ENCODE measurements at places on chromosomes 2 and 18. TPM values are rescaled to one million over a fixed set of nuclear protein-coding genes. Genes with fewer than 3 reads are reported as not detected.

The IGFBP5 gene
- 191 TPM for total RNA-seq

The GREB1L gene
- 16.2 TPM for total RNA-seq

The IL37 gene
- total RNA-seq = not detected

The HTR2B gene
- total RNA-seq = 2.9 TPM

The CHST9 gene
- total RNA-seq = not detected

The CD226 gene
- 2.4 TPM for total RNA-seq

The CENPA gene
- total RNA-seq = not detected

The TWIST2 gene
- 0.83 TPM for total RNA-seq

The FER1L5 gene
- 0.08 TPM for total RNA-seq

The YES1 gene
- 26.2 TPM for total RNA-seq

DNA sequence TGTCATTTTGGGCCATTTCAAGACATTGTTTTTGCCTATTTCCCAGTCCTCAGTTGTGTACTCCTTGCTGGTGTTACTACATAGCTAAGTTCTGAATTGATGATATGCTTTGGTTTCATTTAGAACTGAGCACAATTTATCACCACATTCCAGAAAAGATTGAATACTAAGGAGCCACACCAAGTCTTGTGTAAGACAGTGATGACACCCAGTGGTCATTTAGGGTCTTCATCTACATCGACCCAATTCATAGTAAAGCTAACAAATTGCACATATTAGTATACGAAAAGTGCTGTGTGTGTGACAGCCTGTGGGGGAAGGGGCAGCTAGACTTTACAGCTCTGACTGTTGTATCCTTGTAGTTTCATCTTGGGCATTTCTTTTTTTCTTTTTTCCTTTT, 10.9 kb upstream of the DLX2 start:
- DNase-seq = no peak

DNA sequence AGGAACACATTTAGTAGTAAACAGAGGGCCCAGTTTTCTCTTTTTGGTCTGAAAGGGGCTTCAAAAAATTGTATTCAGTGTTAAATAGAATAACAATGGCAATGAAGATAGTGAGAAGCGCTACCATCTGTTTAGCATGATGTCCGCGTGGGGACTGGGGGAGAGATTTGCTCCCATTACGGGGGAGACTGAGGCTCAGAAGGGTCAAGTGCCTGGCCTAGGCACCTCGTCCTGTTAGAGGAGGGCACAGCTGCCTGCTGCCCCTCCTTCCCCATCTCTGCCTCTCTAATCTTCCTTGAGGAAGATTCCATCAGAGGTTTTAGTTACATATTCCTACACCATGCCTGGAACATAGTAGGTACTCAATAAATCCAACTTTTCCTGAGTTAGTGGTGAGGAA, 10.1 kb upstream of the TMEM185B start:
- no peak for DNase-seq

GRCh38 chr2:237298151-237299118, 115.5 kb downstream of the COL6A3 start:
- no peak for DNase-seq

GRCh38 chr18:46793565-46793964, 36.7 kb upstream of the ST8SIA5 start:
- no peak for DNase-seq

DNA sequence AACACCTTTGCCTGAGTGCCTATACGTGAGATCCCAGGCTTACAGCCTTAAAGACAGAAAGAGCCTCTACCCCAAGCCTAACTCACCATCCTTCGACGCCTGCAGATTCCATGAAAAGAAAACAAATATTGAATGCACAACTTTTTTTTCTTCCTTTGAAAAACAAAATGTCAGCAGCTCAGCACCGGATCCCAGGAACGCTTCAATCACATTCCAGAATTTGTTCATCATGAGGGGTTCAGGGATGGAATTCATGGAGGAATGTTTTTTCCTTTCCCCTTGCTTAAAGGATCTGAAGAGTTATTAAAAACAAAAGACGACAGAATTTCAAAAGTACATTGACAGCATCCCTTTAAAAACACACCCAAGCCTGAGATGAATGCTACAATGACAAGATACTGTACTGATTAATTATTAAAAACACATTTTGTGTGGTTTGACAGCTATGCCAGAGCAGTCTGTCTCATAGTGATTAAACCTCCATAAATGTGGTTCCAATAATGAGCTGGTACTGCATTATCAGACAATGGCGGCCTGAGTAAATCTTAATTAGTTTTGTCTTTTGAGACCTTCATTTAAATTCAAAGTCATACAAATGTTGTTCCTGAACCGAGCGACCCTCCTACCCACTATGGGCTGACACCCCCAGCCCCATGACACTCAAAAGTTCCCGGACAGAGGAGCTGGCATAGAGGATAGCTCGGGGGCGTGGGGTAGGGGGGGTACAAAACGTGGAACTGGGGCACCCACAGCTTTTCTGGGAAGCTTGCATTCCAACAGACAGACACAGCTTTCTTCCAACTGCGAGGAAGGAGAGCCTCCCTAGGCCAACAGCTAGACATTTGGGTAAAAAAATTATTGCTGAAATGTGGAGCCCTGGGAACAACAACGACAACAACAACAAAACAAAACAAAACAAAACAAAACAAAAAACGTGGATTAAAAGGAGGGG, 227.5 kb downstream of the TTC32 start:
- no peak for DNase-seq

DNA sequence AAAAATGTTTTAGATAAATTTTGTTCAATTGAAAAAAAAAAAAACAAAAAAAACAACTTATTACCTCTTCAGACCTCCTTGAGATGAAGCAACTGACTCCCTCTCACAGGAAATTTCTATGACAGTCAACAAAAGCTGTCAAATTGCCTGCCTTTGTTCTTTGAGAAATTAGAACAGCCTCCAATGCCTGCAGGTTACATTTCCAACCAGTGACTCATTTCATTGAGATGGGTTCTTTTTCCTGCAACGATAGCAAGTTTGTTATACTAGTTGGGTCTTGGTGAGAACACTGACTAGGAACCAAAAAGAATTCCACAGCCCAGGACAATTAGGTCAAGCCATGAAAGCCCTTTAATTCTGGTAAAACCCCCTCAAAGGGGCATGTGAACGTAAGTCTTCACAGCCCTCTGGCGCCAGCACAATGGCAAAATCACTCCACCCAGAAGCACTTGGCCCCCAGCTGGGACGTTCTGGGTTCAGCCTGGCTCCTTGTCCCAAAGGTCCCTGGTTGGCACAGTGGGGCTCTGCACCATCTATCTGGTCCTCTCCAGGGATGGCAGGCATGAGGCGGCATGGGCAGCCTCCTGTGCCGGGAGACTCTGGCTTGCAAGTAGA, 87.0 kb downstream of the SPP2 start:
- no peak for DNase-seq

DNA sequence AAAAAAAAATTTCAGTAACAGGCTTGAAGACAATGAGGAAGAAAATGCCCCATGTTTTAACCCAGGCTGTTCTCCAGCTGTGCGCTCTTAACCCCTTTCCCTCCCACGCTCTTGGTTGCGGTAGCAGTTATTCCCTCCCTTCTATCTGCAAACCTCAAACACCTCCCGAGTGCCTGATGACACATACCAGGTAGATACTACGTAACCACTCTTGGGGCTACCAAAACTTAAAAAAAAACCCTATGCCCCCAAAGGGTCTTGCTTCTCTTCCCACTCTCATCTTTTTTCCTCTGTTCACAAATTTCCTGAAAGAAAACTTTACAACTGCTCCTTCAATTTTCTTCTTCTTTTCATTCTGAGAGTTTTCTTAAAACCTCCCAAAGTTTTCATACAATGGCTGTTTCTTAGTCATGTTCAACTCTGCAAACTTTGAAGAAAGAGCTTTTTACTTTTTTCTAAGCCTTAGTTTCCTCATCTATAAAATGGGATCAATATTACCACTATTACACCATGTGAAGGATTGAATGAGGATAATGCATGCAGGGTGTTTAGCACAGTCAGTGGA, 4.9 kb upstream of the DRC1 start:
- no peak for DNase-seq

DNA sequence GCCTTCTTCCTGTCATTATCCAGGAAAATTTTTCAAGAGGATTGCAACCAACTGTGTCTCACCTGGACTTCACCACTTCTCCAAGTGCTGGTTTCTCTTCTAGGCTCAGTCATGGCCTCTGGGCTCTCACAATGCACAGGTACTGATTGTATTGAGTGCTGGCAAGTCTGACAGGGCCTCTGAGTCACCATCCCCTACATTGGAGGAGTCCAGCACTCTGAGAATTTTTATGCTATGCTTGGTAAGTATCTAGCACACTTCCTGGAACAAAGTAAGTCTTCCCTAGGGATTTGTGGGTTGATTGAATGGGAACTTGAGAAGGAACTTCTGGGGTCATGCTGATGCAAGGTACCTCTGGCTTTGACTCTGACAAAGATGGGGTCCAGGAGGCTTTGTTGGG, 147.2 kb upstream of the CELF4 start:
- DNase-seq = no peak

GRCh38 chr2:164485541-164485940, 135.7 kb downstream of the GRB14 start:
- DNase-seq = no peak

GRCh38 chr2:66530651-66531050, 95.7 kb downstream of the MEIS1 start:
- no peak for DNase-seq

DNA sequence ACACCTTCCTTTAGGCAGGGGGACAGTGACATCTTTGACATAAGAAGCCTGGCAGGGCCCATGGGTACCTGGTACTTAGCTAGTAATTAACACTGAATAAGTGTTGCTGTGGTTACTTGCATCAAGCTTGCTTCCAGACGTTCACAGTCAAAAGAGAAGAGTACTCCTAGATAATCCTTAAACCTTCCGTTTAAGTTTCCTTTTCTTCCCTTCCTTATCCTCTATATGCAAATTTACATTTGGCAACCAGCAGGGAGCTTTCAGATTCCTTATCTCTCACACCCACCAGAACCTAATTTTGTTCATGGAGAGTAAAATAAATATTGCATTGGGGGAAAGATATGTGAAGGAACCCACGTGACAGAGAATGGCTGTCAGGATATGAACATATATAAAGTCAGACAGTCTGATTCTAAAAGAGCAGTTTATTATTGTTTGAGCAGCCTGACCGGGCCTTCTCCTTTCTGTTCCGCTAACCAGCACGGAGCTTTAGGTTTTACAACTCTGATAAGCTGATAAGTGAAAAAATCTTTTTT, 7.8 kb upstream of the RAB31 start:
- DNase-seq = no peak

- DNase-seq = no peak
Measured at GRCh38 chr2:88737385-88737784, 45.9 kb downstream of the RPIA start.

DNA sequence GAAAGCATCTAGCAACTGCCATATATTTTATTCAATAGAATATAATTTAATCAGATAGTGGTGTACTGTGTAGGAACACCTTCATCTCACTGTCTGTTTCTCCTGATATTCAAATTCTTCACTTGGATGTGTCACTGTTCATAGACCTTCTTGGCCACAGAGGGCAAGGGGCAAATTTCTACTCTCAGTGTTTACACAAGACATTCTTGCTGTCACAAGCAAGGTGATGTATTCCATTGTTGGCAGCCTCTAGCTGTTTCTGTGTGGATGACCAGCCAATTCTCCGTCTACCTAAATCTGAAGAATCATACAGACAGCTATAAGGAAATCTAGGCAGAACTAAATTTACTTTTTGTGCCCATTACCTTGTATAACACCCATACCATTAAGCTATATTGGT, 948.3 kb downstream of the CNTNAP5 start:
- no peak for DNase-seq

DNA sequence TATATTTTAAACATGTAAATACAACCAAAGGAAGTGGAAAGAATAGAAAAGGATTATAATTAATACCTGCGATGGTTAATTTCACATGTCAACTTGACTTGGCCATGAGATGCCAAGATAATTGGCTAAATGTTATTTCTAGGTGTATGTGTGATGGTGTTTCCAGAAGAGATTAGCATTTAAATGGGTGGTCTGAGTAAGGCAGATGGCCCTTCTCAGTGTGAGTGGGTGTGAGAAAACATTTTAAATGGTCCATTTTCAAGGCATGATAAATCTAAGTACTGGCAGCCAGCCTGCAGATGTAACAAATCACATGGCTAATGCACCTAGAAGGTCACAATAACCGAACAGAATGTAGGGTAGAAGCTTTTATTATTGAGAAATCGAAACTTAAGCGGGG, 99.6 kb upstream of the CDH7 start:
- no peak for DNase-seq

DNA sequence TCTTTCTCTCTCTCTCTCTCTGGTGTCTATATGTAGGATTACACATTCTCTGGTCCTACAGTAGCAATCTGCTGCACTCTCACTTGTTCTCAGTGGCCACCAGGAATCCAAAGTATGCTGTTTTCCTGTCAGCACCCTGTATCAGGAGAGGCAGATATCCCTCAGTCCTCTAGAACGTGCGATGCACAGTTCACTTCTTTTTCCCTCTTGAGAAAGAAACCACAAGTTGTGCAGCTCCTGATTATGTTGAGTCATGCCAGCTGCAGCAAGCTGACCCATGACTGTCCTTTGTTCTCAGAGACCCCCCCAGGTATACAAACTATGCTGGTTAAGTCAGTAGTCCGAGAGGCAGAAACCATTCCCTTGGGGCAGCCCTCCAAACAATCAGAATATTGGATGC, 54.6 kb downstream of the LANCL1 start:
- DNase-seq = no peak

GRCh38 chr2:159131267-159131913, 155.1 kb downstream of the WDSUB1 start:
- DNase-seq = no peak

GRCh38 chr2:237466211-237466610, 20.8 kb upstream of the MLPH start:
- no peak for DNase-seq

DNA sequence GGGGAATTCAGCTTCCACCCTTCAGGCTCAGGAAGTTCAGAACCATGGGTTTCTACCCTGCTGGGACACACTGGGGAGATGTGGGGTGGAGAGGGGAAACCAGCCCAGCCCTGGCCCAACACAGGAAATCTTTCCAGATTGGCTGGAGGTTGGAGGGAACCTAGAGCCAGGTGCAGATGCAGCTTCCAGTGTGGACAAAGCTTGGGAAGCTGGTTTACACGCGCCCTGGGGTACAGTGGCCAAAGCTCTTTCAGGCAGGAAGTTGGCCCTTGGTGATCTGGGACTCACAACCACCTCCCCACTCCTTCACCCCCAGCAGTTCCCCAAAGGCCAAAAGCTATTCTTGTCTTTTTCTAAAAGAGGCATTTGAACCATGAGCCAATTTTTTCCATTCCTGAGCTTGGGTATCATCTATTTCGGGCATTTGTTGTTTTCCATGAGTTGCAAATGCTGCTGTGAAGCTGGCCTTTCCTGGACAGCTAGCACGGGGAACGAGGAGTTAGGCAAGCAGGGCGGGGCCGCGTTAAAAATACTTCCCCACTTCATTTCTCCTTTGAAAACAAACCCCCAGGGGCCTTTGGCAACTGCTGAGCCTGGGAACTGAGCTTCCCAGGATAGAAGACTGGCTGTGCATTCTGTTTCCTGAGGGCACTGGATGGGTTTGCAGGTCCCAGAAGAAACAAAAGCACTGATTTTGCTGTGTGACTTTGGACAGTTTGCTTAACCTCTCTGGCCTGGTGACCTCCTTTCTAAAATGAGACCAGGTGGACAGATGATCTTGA, 3.1 kb upstream of the ARID5A start:
- DNase-seq = peak; percentile 93
